ENCODE measurements at places on chromosomes 7 and 10.

DNA sequence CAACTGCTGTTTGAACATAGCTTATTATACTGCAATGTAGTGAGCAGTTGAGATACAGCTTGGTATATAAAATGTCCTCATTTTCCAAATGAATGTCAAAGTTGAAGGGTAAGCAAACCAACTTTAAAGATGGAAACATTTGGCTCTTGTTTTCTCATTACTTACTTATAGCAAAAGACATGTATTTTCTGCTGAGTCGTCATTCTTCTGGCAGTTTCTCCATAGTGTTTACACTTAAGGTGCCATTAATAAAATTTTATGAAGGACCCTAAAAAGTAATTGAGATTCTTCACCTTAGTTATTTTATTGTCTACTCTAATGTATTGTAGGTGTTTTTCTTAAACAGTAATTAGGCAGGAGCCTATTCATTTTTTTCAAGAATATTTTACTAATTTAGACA is 68.6 kb downstream of the INSYN2A start:
- no peak for DNase-seq

GRCh38 chr7:6655636-6656385 is 18.7 kb downstream of the ZNF316 start:
- no peak for DNase-seq

DNA sequence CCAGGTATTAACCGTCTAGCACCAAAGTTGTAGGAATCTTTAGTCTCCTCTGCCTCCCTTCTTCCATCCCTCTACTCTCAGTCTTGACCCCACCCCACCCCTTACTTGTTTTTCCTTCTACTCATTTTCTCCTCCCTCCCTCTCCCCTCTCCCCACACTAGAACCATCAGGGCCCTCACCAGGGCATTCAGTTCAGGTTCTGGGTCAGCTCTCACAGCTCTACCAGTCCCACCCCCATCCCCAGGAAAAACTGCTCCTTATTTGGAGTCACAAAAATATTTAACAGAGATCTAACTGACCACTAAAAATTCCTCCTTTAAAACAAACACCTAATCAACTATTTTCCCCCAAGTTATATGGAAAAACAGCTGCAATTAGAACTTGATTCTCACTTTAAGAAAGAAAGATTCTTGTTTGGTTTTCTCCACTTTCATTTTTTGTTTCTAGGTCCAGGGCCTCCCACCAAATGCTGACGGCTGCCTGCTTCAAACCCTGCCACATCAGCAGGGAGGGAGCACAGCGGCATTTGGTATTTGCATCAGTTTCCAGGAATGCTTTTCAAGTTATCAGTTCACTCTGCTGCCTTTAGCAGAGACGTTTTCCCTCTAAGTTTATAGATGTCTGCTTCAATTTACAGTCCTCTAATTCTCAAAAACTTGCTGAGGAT is 2.8 kb upstream of the COL1A2 start:
- no peak for DNase-seq

DNA sequence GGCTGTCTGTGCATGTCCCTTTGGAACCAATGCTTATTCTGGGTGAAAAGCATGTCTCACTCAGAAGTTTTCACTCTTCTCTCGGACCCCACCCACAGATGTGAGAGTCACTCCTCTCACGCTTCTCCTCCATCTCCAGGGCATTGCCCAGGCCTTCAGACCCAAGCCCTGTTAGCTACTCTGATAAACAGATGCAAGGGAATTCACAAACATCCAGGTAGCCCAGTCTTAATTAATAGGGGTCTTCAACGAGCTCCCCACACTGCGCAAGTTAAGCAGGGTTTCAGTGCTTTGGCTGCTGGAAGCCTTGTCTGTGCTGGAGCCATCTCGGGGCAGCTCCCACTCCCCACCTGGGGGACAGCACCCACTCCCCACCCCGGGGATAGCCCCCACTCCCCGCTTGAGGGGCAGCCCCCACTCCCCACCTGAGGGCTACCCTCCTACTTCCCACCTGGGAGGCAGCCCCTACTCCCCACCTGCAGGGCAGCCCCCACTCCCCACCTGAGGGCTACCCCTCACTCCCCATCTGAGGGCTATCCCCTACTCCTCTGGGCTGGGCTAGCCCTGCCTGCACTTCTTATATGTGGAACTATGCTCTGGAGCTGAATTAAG is 8.7 kb downstream of the PKD1L1 start:
- DNase-seq = no peak

DNA sequence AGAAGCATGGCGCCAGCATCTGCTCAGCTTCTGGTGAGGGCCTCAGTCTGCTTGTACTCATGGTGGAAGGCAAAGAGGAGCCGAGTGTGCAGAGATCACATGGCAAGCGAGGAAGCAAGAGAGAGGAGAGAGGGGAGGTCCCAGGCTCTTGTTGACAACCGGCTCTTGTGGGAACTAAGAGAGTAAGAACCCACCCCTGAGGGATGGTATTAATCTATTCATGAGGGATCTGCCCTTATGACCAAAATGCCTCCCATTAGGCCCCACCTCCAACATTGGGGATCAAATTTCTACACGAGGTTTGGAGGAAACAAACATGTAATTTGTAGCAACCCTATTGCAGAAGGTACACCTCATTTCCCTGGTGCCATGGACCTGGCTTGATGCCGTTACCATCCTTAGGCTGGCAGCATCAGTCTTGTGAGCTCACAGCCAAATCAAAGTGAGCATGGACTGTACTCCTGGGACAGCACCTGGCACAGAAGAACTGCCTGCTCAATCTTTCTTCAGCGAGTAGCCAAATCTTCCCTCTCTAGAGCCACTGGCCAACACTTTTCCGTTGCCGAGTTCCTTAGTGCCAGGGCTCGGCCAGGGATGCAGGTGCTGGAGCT is 6.5 kb downstream of the BTBD16 start:
- no peak for DNase-seq

DNA sequence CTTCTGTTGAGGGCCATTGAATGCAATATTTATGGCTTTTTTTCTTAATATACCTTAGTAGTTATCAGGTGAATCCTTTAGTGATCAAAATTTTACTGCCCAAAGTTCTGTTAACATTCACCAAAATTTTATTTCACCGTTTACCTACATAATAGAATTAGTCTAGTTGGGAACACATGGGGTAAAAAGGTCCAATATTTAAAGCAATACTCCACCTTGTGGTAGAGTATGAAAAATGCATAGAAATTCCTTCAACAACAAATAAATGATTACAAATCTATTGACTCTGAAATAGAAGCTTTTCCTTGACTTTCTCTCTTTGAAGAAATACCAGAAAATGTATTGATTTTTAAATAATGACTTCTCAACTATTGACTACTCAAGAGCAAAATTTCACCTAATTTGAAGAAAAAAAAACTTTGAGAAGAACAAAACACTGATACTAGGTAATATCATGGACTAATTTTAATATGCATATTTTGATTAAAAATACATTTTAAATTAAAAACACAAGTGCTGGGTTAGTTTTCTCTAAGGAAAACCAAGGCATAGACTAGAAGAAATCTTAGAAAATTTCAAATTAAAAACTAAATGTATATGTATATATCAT is 43.3 kb downstream of the POLR1F start:
- DNase-seq = no peak

DNA sequence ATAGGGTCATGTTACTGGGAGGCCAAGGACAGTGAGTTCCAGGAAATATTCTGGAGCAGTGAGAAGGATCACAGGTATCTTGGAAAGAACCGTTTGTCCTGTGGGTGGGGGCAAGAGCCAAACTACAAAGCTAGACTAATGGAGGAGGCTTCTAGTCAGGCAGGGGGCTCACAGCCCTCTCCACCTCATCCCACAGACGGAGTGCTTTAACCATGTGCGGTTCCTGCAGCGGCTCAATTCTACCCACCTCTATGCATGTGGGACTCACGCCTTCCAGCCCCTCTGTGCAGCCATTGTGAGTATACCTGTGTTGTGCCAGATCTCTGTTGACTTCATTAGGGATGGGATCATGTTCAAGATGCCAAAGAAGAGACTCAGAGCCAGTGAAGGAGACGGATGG is 8.1 kb downstream of the SEMA4G start:
- no peak for DNase-seq

- DNase-seq = no peak
Observed at GRCh38 chr10:29615195-29615594, 19.6 kb downstream of the SVIL start.

GRCh38 chr7:97733276-97734161 is 1.6 kb downstream of the TAC1 start:
- no peak for DNase-seq

DNA sequence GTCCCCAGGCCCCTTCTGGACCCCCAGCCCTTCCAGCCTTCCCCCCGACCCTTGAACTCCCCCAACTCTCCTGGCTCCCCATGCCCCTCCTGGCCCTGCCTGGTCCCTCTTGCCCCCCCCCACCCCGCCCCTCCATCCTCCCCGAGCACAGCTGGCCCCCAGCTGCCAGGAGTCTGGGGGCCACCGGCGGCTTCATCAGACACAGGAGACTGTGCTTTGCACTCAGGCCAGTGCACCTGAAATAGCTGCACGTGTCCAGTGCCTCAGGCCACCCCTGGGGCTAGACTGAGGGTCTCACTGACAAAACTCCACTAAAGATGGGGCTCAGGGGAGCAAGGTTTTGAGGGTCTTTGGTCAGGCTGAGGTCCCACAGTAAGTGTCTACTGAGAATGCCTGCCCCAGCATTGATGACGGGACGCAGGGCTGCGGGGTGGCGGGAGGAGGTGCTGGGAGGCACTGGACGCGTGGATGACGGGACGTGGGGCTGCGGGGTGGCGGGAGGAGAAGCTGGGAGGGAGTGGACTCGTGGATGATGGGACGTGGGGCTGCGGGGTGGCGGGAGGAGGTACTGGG is 6.5 kb downstream of the FOXL3 start:
- no peak for DNase-seq

GRCh38 chr10:110081911-110082310 is 74.1 kb downstream of the ADD3 start:
- no peak for DNase-seq
